ENCODE measurements at places on chromosomes 3 and 15. TPM values are rescaled to one million over a fixed set of nuclear protein-coding genes. Genes with fewer than 3 reads are reported as not detected.

The SLC9A9 gene
- total RNA-seq = 0.55 TPM

The GRK7 gene
- total RNA-seq = not detected

The CSPG5 gene
- 0.05 TPM for total RNA-seq

The GP9 gene
- total RNA-seq = not detected

The ACKR4 gene
- total RNA-seq = 6.3 TPM

The NPAP1 gene
- total RNA-seq = not detected
